ENCODE measurements at places on chromosomes 1 and 21. TPM values are rescaled to one million over a fixed set of nuclear protein-coding genes. Genes with fewer than 3 reads are reported as not detected.

Gene C8B
- total RNA-seq = not detected

Gene SH3D21
- 12.1 TPM for total RNA-seq

Gene TMEM125
- total RNA-seq = not detected

Gene RUNX1
- total RNA-seq = 41.4 TPM

Gene MCOLN3
- 11.0 TPM for total RNA-seq

Gene RHOU
- 8.0 TPM for total RNA-seq

Gene TMEM240
- 0.41 TPM for total RNA-seq

Gene DISC1
- total RNA-seq = 21.1 TPM

Gene CYP4X1
- not detected for total RNA-seq

Gene LRRC38
- total RNA-seq = not detected

Gene SPRR2A
- not detected for total RNA-seq

Gene IGSF21
- not detected for total RNA-seq

Gene CD48
- 401 TPM for total RNA-seq

Gene KRTAP19-3
- not detected for total RNA-seq

Gene SLAMF7
- total RNA-seq = 7.6 TPM

Gene ST6GALNAC5
- total RNA-seq = not detected

Gene BATF3
- total RNA-seq = 3.7 TPM

Gene SAMD11
- not detected for total RNA-seq

Gene TCEA3
- 62.2 TPM for total RNA-seq

Gene KRTAP13-1
- not detected for total RNA-seq

Gene SPRR2B
- total RNA-seq = not detected

Gene HES3
- total RNA-seq = not detected

Data from activated naive CD4-positive, alpha-beta T cell treated with anti-CD3 and anti-CD28 coated beads, Interleukin-2, amount 10 ng/mL, durations not matched to agents 5 hours and 36 hours (primary cell).